ENCODE measurements at places on chromosomes 2 and 18.

GRCh38 chr2:223027442-223027841 lies 24.5 kb upstream of the KCNE4 start:
- no peak for DNase-seq

GRCh38 chr2:128282976-128283810 lies 35.5 kb downstream of the HS6ST1 start:
- DNase-seq, result no peak

- peak; percentile 30 for DNase-seq
Measured at GRCh38 chr2:174985614-174986013, 19.6 kb downstream of the CHN1 start.

DNA sequence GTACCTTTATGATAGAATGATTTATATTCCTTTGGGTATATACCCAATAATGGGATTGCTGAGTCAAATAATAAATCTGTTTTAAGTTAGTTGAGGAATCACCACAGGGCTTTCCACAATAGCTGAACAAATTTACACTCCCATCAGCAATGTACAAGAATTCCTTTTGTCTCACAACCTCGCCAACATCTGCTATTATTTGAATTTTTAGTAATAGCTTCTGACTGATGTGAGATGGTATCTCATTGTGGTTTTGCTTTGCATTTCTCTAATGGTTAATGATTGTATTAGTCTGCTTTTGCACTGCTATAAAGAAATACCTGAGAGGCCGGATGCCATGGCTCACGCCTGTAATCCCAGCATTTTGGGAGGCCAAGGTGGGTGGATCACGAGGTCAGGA lies 1387.6 kb upstream of the ACVR2A start:
- no peak for DNase-seq

DNA sequence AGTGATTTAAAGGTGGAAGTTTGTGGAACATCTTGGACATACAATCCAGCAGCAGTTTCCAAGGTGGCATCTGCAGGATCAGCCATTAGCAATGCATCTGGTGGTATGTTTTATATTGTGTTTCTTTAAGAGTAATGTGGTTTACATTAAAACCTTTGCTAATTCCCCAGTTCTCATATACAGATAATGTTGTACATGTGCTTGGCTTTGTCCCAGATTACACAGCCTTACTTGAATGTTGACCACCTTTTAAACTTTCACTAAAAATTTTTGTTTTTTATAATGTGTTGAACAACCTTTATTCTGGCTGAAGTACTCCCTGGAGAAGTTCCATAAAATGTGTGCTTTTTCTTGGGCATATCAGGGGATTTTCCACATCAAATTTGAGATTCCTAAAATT lies 57.5 kb downstream of the MIB1 start:
- DNase-seq, result no peak

GRCh38 chr18:46156124-46156745 lies 52.0 kb downstream of the HAUS1 start:
- DNase-seq, result no peak

- no peak for DNase-seq
Measured at GRCh38 chr2:54672590-54673456, 50.6 kb upstream of the EML6 start.

- DNase-seq, result no peak
Measured at GRCh38 chr18:45652303-45653080, 37.2 kb downstream of the SLC14A2 start.

- no peak for DNase-seq
Measured at GRCh38 chr2:70832386-70832785, 3.2 kb downstream of the CD207 start.

GRCh38 chr2:150606380-150607060 lies 119.1 kb upstream of the RND3 start:
- no peak for DNase-seq

- DNase-seq, result no peak
Measured at GRCh38 chr18:35578481-35578880, 3.1 kb upstream of the GALNT1 start.

DNA sequence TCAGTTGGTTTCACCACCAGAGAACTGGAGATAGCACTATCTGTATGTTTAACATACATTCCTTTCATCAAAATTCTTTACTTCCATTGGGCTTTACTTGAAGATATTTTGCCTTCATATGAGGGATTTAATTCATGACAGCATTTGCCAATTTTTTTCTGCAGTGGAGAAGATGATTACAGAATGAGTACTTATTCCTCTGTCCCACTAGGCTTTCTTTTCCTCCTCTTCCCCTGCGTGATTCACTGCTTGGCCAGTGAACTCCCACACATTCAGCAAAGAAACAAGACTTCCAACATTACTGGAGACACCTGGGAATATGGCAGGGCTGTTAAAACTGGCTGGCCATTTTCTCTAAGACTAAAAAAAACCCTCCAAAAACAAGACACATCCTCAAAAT lies 425.8 kb upstream of the KCNH7 start:
- DNase-seq, result no peak

DNA sequence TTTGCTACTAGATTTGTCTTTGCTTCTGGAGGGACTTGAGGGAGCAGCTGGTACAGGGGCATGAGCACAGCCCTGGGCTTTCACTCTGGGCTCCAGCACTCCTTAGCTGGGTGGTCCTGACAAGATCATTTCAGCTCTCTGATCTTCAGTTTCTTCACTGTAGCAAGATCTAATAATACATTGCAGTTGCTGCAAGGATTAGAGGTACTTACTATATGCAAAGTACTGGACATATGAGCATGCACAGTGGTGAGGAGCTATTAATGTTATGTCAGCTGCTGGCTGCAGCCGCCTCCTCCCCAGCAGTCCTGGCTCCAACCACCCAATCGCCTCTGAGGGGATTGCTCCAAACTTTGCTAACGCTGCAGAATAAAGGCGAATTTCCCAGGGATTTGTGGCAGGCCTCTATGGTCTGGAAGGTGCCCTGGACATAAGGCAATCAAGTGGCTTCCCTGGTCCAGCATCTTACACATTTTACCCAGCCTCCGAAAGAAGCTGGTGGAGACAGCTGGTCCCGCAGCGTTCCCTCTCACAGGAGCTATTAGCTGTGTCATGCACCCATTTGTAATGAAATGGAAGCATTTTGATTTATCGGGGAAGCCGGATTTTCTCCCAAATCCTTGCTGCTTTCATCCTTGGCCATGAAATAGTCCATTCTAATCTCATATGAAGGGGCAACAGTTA lies 96.7 kb downstream of the RHOB start:
- no peak for DNase-seq

DNA sequence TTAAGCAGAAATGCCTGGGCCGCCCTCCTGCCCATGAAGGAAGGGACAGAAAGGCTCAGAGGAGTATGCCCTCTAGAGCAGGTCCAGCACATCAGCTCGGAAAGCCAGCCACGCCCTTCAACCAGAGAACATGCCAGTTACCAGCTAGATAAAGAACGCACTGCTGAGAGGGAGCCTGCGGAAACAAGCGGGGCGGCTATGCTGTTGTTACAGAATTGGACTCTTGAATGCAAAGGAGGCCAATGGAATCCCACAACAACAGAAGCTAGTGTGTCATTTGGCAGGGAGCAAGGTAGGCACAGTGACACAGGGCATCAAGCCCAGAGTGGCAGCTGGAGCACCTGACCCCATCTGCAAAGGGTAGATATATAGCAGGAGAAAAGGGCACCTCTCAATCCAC lies 242.9 kb upstream of the ID2 start:
- no peak for DNase-seq

GRCh38 chr2:46410273-46411244 lies 68.8 kb upstream of the TMEM247 start:
- DNase-seq, result no peak

DNA sequence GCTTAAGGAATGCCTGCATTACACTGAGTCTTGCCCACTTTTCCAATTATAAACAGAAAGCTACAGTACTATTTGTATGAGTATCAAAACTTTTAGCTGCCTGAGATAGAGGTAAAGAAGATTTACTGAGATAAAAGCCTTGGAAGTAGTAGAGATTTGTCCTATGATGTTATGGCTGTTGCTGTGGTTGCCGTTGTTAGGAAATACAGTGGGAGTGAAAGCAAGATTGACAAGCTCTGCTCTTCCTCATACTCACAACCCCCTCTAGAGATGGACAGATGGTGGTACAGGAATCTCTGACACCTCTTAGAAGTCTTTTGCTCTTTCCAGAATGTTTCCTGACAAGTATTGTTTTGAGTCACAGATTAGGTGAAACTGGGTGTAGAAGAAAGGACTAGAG lies 242.5 kb downstream of the RPIA start:
- DNase-seq, result peak; percentile 62

DNA sequence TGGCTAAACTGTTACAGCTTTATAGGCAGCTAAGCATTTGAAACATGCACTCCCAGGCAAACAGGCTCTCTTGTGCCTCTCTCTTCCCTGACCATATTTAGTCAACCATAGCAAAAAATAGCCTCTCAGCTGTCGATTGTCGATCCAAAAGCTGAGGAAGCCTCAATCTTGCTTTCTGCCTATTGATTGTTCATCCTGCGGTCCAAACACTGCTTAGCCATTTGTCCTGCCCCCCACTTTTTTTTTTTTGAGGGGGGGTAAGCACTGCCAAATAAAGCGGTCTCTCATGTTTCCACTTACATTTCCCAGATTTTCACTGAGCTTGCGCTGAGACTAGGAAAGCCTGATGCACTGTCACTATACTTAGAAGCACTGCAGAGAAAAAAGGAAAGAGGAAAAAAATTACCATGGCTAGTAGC lies 90.8 kb downstream of the MIB1 start:
- DNase-seq, result no peak

DNA sequence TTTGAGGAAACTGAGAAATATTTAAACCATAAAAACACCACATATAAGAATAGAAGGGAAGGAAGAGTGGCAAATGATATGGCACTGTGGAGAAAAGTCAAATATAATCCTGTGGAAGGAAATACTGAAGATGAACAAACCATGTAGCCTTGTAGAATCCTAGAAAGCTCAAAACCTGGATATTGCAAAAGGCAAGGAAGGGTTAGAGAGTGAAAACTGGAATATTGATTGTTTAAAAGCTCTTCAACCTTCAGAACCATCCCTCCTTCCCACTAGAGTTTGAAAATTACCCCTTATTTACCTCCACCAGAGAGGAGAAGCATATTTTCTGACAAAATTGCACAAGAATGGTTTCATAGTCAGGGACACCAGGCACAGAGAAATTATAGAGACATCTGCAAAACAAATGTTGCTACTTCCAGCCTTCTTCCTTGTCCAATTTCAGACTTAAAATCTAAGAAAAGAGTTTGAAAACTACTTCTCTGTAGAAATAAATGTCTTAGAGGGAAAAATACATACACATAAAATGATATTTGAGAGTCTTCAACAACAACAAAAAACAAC lies 48.0 kb downstream of the ANTXR1 start:
- no peak for DNase-seq

GRCh38 chr2:96241900-96242611 lies 23.7 kb downstream of the TMEM127 start:
- no peak for DNase-seq

DNA sequence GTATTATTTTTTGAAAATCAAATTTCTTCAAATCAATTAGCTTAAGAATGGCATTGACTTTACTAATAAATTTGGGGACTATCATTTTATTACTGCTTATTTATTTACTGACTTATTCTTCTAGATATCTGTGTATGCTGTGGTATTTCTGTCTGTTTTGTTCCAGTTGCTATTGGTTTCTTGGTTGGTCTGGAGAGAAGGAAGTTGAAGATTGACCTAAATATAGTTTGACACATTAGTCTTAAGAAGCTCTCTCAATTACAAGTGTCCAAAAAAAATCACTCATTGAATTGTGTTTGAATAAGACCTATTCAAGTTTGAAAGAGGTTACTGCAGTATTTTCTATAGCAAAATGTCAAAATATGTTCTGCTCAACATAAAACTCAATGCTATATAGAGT lies 153.3 kb upstream of the KYNU start:
- DNase-seq, result no peak

DNA sequence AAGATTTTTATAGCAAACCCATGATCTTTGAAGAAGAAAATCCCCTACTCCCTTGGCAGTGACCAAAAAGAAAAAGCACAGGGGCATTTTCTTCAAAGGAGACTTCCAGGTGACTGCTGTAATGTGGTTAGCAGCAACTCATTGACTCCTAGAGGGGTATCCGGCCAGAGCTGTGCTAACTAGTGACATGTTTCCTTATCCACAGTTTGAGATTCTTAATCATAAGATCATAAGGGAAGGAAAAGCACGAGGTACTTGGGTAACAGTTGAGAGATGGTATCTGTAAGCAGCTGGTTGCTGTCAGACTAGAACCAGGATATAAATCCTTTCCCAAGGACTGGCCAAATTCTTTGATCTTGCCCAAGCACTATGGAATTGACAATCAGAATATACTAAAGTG lies 124.7 kb downstream of the MREG start:
- DNase-seq, result peak; percentile 7

DNA sequence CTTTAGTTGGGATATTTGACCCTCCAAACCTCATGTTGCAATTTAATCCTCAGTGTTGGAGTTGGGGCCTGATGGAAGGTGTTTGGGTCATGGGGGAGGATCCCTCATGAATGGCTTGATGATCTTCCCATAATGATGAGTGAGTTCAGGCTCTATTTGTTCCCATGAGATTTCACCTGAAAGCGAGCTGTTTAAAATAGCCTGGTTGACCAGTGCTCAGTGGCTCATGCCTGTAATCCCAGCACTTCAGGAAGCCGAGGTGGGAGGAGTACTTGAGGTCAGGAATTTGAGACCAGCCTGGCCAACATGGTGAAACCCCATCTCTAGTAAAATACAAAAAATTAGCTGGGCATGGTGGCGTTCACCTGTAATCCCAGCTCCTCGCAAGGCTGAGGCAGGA lies 14.9 kb upstream of the PSME4 start:
- no peak for DNase-seq

DNA sequence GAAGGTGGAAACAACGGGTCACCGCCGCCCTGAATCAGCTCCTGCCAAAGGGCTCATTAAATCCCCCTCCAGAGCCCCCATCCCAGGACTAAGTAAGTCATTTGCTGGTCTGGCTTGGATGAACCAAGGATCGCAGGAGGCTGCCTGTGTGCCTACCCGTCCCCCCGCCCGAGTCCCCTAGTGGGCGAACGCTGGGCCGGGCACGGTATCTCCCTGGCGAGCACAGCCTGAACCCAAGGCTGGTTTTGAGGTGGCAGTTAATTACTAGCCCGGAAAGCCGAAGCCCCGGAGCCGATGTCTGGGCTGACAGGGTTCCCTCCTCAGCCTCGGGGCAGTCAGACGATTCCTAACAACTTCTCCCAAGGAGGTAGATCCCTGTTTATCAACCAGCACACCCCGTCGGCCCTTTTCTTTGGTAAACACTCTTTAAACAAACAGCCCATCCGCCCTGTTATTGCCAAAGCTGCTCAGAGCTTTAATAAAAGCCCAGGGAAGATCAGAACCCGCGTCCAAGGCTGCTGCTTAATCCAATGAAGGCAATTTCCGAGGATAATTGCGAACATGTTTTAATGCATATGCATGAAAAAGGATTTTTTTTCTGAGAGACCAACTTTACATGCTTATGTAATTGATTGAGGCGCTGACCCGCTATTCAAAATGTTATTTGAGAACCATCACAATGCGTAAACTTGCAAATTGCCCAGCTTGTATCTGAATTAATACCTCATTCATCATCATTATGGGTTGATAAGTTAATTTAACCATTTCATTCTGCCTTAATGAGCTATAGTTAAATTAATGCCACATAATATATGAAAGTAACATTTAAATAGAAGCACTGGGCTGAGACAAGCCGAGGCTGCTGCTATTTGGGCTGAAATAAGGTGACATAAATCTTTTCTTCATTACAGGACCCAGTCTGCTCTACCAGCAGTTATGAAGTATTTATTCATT lies 10.5 kb downstream of the EVX2 start:
- DNase-seq, result no peak
